NCI-H1417 (cell line): ENCODE measurements at places on chromosomes 13 and 19.
A peak's percentile ranks its signal among the peaks of the same experiment; 100 is the strongest.

DNA sequence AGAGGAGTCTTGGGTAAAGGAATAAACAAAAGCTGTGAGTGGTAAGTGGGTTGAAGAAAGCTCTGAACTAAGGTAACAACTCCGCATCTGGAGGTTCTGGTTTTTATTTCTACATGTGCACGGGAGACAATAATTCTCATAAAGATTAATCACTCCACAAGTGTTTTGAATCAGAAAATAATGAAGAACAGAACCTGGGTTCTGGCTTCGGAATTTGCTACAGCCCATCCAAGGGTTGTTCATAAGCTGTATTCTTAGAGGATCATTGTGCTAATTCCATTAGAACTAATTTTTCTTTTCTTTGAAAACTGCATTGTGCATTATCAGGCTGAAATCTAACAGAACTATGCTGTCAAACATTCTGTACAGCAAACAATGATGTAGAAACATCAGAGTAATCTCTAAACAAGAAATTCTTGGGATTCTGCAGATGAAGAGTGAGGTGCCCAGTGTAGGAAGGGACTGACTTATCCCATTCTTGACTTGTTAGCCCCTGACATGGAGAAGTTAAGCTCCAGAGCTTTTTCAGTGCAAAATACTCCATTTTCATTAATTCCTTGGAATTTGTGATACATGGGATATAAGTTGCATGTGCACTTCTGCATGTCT lies 368.2 kb downstream of the COG6 start:
- DNase-seq: no peak

GRCh38 chr13:112056284-112056727 lies 10.6 kb upstream of the SOX1 start:
- peak; percentile 68 for DNase-seq

- DNase-seq: peak; percentile 41
Observed at GRCh38 chr13:68697551-68697950, 1410.1 kb upstream of the ATXN8OS start.

DNA sequence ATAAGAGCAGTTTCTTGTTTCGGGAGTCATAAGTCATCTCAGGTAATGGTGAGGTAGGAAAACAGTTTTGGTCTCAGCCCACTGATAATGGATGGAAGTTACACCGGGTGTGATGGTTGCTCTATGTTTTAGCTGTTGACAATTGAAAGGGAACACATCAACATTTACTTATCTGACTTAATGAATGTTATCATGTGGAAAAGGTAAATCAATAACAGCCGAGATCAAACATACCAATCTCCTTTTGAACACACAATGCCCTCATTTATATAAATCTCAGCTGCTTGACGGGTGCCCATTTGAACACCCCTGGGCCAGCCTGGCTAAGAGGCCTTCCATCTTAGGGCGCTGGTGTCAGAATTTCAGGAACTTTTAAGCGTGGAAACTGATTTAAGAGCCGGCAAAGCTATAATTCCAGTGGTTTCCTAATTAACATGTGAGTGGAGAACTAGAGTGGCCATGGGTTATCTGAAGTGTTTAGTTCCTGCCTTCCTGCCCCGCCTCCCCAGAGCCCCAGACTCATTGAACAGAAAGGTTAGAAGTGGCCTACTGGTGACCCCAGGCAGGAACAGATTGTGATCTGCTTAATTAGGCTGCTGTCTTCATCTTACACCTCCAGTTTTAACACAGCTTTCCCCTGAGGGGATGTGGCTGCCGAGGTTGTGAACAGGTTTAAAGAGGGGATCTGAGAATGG lies 572.7 kb downstream of the FGF9 start:
- no peak for DNase-seq

DNA sequence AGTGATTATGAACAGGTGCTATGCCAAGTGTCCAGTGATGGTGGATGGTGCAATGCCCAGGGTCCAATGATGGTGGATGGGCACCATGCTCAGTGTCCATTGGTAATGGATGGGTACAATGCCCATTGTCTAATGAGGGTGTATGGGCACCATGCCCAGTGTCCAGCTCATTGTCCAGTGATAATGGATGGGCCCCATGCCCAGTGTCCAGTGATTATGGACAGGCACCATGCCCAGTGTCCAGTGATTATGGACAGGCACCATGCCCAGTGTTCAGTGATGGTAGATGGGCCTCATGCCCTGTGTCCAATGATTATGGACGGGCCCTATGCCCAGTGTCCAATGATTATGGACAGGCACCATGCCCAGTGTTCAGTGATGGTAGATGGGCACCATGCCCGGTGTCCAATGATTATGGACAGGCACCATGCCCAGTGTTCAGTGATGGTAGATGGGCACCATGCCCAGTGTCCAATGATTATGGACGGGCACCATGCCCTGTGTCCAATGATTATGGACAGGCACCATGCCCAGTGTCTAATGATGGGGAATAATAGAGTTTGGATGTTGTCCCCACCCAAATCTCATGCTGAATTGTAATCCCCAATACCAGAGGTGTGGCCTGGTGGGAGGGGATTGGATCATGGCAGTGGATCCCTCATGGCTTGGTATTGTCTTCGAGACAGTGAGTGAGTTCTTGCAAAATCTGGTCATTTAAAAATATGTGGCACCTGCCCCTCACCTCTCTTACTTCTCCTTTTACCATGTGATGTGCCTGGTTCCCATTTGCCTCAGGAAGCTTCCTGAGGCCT lies 87.8 kb downstream of the ANKRD10 start:
- no peak for DNase-seq
